NK-92 treated with Interleukin-12 subunit alpha and Interleukin-12 subunit beta, amount 100 ng/mL, for 24 hours (cell line): ENCODE measurements at places on chromosomes 7 and 10.

DNA sequence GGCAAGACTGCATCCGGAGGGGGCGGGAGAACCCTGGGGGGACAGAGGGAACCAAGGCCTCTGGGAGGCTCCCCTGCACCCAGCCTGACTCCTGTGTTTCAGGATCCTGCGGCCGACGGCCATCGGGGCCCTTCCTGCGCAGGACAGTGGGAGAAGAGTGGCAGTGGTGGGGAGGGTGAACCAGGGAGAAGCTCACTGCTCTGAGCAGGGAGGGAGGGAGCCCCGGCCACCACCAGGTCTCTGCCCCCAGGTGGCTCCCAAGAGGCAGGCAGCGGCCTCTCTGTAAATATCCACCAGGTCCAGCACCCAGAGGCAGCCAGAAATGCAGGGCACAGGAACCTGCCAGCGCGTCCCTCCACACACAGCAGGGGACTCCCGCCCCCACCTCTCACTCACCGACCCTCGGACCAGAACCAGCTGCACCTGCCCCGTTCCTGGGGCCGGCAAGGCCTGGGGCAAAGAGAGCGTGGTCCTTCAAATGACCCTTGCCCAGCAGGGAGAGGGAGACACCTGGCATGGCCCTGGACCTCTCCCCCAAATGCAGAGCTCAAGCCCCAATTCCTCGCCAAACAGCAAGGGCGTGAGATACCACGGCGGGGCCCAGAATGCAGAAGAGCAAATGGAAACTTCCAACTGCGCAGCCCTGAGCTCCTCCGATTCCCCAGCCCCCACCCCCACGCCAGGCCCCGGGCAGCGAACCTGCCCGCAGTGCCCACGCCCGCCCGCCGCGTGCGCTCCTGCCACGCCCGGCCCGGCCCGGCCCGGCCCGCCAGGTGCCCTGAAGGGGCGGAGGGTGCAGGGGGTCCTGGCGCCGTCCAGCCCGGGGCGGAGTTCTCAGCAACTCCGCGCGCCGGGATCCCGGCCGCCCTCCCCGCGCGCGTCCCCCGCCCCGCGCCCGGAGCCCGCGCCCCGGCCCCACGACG lies 805 bp downstream of the RASGEF1A start:
- no peak for DNase-seq

- DNase-seq: no peak
Observed at GRCh38 chr7:13279854-13280435, 592.5 kb downstream of the ARL4A start.

DNA sequence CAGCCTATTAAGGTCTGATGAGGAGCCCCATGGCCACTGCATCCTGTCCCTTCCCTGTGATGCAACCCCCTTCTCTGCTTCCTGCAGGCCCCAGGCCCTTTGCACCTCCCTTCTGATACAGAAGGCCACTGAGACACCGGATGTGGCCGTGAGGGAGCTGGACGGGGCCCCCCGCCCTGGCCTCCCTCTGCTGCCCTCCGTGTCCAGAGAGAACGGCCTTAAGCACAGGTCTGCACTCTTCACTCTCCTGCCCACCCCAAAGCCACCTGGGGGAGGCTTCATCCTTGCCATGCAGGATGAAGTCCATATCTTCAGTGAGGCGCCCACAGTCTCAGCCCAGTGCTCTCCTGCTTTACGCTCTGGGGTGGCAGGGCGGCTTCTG lies 86.9 kb upstream of the GNA12 start:
- no peak for DNase-seq

DNA sequence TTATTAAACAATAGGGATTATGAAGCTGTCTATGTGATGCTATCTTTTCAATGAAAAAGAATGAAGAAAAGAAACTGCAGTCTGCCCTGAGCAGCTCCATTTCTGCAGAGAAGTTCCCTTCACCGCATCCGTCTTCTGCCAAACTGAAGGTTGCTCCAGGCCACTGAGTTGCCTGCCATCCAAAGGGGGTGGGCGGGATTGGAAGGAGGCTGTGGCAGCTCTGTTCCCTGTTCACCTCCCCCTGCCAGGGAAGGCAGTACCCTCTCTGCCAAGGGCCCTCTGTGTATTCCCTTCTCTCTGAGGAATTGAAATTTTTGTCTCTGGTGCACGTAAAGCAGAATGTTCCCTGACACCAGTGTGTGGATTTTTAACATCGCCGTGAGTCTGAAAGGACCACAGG lies 243.1 kb upstream of the GHITM start:
- no peak for DNase-seq

DNA sequence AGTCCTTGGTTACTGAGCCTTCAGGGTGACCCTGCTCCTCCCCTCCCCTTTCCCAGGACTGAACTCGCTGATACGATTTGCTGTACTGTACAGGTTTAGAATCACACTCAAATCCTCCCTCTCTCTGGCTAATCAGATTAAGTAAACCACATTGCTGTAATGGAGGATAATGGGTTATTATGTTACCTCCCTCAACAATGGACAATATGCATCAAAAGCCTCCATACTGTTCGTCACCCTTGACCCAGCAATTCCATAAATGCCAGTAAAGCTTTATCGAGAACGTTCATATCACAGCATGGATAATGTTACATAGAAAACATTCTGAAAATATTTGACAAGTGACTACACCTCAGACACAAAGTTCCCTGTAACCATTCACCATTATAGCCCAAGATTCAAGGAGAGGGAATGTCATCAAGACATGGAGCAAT lies 61.7 kb downstream of the FAM107B start:
- DNase-seq: no peak

- no peak for DNase-seq
Observed at GRCh38 chr10:55966101-55966500, 395.0 kb downstream of the ZWINT start.

- no peak for DNase-seq
Observed at GRCh38 chr7:116195451-116195850, 14.9 kb upstream of the TES start.

DNA sequence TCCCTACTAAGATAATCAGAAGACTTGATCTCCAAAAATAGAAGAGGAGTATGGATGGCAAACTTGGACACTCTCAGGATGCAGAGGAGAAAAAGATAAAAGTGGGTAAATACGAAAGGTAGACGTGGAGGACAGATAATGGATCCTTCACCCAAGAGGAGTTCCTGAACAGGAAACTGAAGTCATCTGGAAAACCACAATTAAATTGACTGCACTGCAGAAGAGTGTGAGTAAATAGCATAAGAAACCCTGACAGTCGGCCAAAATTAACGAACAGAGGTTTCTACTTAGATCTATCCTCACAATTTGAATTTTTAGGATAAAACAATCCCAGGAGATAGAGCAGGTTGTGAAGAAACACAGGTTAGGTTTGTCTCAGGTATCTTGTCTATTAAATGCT lies 70.5 kb downstream of the SDK1 start:
- DNase-seq: no peak

DNA sequence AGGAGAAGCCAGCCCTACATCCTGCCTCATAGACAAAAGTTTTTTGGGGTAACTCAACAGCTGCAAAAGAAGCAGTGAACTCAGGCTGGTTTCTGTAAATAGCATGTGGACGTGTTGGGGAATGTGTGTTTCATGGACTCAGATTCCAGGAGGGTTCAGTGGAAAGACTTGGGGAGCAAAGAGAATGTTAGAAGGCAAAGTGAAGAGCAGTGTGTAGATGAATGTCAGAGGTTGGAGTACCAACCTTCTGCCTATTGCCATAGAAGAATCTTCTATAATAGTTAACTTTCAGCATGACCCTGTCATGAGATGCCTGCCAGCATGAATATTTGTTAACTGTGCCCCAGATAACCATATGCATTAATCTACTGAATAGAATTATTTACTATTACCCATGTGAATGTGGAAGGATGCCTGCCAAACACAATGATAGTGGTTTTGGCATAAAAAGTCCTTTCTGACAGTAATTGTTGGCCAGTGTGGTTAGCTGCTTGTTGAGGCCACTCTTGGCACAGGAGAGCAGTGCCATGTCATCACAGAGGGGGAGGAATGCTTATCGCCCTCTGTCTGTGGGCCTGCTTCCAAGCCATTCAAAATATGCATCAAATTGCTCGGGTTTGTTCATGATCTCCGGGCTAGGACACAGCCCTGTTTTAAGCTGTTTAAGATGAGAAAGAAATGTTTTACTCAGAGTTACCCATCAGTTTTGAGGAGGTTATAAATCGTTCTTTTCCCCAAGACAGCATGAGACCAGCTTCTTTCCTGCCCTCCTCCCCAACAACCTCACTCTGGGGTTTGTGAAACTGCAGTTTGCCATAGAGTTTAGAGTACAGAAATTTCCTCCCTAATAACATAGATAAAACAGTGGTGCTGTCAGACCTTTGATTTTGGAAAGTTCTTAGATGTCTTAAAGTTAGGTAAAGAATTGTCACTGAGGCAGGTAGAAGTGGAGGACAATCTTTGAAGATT lies 165.3 kb downstream of the WNT2 start:
- no peak for DNase-seq

GRCh38 chr7:22921386-22922086 lies 92.4 kb downstream of the HYCC1 start:
- DNase-seq: no peak

- no peak for DNase-seq
Observed at GRCh38 chr10:33134011-33134751, 176.2 kb upstream of the ITGB1 start.

- no peak for DNase-seq
Observed at GRCh38 chr10:16445770-16446469, 9.1 kb downstream of the PTER start.

DNA sequence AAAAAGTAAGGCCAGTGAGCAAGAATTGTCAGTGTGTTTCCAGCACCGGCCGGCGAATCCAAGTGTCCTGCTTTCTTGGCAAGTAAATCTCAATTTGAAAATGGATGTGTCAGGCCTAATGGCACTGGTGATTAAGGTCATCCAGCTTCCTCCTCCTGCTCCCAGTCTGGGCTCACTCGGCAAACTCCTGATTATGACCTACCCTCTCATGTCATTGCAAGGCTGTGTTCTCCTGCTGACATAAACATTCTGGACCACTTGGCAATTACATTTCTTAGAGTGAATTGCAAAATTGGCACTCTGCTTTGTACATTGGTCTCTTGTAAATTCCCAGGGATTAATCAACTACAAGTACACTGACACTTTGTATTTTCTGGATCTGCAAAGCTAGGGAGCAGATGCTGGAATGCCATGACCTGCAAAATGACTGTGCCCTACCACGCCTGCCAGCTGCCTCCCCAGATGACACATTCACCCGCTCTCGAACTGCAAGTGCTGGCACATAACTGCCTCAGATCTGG lies 473.8 kb downstream of the KIF20B start:
- DNase-seq: no peak

GRCh38 chr7:128137181-128137580 lies 103.9 kb upstream of the LEP start:
- no peak for DNase-seq
